Iris pigment epithelial cell (primary cell): ENCODE measurements at places on chromosomes 6 and 20.

- peak; percentile 25 for DNase-seq
Measured at GRCh38 chr20:59032713-59033059, 551 bp upstream of the ATP5F1E start.

DNA sequence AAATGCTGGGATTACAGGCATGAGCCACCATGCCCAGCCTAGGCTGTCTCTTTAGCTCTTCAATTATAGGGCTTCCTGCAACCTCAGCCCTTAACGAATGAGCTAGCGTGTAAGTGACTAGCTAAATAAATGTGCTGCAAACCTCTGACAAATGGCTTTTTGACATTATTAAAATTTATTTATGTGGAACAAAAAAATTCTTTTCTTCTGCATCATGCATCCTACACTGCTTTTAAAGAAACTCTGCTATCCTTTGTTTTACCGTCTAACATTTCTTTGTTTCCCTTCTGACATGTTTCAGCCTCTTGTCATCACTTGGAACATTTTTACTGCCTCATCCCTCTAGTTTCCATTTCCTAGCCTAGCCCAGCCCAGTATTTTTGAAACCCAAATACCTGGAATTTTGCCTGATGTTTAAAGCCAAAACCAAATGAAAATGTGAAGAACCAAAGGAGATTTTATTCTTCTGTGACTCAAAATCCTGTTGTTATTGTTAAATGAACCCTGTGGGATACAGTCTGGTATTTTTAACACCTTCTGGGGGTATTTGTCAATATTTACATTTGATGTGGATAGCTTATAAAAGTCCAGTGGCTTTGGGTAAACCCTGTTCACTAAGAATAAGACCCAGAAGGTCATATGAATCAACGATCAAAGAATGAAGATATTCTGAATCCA, 9.5 kb downstream of the NT5E start:
- peak; percentile 76 for DNase-seq

GRCh38 chr20:40835321-40835720, 146.3 kb upstream of the MAFB start:
- DNase-seq: no peak

- DNase-seq: peak; percentile 59
Measured at GRCh38 chr6:159645640-159646039, 47.4 kb downstream of the SOD2 start.

- peak; percentile 68 for DNase-seq
Measured at GRCh38 chr6:113855500-113856374, 1.4 kb upstream of the MARCKS start.

GRCh38 chr6:158605266-158605878, 39.2 kb downstream of the DYNLT1 start:
- DNase-seq: peak; percentile 74
